ENCODE measurements at places on chromosomes 6 and 20.
A peak's percentile ranks its signal among the peaks of the same experiment; 100 is the strongest.

DNA sequence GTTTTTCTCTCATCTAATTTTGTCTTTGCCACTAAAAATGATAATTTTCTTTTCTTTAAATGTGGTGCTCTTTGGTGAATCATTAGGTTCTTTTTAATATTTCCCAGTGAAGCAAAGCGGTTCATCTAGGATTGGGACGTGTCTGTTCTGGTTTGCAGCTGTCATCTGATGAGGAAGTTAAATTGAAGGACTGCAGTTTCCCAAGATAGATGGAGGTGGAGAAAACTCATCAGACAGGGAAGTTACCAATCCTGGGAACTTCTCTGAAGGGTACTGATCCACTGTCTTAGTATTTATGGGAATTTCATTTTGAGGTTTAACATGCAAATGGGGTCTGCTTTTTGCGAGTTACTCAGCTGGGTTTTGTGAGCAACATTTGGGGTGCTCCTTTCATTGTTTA, 2.4 kb upstream of the AARS2 start:
- DNase-seq = no peak

DNA sequence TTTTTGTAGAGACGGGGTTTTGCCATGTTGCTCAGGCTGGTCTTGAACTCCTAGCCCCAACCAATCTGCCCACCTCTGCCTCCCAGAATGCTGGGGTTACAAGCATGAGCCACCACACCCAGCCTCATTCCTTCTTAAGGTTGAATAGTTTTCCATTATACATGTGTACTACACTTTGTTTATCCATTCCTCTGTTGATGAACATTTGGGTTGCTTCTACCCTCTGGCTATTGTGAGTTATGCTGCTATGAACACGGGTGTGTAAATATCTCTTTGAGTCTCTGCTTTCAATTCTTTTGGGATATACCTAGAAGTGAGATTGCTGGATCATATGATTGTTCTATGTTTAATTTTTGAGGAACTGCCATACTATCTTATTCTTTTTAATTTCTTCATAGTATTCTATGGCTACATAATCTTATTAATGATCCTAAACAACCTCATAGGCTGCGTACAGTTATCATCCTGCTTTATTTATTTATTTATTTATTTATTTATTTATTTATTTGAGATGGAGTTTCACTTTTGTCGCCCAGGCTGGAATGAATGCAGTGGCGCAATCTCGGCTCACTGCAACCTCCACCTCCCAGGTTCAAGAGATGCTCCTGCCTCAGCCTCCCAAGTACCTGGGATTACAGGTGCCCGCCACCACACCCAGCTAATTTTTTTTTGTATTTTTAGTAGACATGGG, 49.2 kb upstream of the TLDC2 start:
- no peak for DNase-seq

DNA sequence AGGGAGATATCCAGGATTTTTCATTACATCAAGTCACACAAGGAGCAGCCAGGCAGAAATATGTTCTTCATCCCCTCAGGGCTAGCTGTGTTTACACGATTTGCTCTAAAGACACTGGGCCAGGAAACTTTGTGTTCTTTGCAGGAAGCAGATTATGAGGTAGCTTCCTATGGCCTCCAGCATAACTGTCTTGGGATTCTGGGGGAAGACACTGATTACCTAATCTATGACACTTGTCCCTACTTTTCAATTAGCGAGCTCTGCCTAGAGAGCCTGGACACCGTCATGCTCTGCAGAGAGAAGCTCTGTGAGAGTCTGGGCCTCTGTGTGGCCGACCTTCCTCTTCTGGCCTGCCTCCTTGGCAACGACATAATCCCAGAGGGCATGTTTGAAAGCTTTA, 11.2 kb downstream of the FAM120B start:
- DNase-seq = no peak

DNA sequence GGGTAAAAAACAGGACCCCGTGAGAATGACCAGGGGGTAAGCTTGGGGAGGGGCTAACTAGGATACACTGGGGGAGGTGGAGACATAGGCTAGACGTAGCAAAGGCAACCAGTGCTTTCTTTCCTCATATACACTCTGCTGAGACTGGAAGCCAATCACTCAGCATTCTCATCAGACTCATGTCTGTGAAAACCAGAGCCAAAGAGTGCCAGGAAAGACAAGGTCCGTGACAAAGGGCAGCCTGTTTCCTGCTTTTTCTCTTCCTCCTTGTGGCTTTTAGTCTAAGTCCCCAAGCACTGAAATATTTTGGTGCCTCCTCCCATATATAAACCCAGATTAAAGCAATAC, 97.9 kb upstream of the NEDD9 start:
- no peak for DNase-seq

GRCh38 chr6:158476389-158476788, 83.5 kb upstream of the TMEM181 start:
- no peak for DNase-seq

DNA sequence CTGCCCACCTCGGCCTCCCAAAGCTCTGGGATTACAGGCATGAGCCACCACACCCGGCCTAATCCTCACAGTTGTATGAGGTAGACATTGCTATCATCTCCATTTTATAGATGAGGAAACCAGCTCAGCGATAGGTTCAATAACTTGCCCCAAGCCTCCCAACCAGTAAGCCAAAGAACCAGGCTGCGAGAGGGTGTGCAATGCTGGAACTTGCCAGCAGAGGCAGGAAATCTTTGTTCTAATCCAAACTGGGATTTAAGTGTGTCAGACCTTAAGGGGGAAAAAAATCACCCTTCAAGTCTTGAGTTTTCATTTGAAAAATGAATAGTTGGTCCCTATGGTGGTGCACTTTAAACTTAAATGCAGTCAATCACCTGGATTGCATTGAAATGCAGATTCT, 20.1 kb upstream of the RNGTT start:
- DNase-seq = no peak

DNA sequence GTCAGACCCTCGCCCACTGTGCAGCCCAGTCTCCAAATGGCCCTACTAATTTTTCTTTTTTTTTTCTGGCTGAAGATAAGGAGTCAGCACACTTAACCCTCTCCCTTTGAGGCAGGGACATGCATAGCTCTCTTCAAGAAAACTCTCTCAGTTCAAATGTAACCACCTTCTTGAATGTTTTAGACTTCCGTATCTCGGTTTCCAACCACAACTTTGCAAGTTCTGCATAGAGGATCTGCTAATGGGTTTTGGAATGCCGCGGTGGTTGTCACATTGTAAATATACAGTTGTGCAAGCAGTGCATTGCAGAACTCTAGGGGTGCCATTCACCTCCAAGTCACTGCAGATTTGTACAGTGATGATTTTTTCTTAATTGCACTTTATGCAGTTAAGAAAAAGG, 59.4 kb upstream of the SLC35B3 start:
- DNase-seq = no peak

DNA sequence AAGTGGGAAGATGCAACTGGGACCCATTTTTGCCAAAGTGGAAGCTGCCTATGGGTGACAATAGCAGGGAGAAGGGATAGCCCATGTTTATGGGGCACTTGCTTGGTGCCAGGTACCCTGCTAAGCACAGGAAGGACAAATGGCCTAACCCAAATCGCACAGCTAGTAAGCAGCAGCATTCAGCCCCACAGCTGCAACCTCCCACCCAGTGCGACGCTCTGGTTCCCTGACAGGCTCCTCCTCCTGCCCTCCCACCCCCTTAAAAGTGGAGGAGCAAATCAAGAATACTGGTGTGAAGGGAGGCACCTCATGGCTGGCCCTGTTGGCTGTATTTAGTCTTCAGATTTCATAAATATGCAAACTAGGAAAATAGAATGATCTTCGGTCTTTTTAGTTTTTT, 76.2 kb downstream of the RIN2 start:
- DNase-seq = no peak

GRCh38 chr6:114514170-114514569, 171.3 kb upstream of the HS3ST5 start:
- DNase-seq = no peak

DNA sequence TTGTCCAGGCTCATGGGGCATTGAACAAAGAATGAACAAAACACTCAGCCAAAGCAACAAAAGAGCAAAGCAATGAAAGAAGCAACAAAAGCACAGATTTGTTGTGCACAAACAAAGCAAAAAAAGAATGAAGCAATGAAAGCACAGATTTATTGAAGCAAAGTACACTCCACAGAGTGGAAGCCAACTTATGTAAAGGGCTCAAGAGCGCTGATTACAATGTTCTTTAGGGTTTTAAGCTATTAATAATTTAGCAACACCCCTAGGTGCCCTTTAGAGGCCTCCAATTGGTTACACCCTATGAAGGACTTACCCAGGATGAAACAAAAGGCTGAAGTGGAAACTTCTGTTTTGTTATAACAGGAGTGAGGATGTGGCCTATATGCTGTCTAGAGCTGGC, 179.2 kb upstream of the PROKR2 start:
- no peak for DNase-seq

DNA sequence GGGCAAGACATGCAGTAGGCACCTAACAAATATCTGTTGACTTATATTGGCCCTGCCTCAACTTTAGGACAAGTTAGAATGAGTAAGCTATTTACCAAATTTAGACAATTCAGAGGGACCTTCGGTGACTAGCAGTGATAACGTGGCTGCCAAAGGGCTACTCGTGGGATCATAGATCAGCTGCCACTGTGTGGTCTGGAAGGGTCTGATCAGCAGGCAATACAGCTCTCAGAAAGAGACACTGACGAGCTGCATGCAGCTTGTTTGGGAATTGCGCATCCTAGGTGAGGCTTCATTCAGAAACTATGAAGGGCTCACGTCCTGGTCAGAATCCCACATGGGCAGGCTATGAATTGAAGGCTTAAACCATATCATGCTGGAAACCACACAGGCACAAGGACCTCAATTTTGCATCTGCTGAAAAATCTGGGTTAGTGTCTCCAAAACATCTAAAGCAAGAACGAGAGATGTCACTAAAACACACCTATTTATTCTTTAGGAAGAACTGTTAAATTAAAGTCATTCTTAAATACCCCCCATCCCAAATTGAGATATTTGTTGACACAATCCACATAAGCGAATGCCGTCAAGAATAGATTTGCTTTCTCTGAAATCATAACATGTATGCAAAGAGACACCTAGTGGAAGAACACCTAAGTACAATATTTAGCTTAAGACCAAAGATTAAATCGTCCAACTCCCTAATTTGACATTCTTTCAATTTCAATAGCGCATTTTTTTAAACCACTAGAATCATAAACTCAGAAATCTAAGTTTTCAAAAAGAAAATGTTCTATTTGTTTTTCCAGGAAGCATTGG, 79.6 kb downstream of the IPCEF1 start:
- no peak for DNase-seq

DNA sequence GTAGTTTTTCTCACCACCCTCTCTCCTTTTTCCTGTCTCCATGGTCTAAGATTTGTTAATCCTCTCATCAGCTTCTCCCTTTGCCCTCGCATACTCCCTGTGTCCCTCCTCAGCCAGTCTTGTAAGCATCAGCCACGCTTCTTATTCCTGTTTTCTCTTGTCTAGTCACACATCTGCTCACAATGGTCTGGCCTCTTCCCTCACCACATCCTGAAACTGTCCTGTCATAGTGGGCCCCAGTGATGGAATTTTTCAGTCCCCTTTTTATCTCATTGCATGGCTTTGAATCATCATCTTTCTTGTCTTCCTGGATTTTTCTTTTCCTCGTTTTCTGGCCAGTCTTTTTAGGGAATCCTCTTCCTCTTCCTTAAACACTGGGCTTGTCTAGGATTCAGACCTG, 57.2 kb downstream of the GFRA4 start:
- no peak for DNase-seq

DNA sequence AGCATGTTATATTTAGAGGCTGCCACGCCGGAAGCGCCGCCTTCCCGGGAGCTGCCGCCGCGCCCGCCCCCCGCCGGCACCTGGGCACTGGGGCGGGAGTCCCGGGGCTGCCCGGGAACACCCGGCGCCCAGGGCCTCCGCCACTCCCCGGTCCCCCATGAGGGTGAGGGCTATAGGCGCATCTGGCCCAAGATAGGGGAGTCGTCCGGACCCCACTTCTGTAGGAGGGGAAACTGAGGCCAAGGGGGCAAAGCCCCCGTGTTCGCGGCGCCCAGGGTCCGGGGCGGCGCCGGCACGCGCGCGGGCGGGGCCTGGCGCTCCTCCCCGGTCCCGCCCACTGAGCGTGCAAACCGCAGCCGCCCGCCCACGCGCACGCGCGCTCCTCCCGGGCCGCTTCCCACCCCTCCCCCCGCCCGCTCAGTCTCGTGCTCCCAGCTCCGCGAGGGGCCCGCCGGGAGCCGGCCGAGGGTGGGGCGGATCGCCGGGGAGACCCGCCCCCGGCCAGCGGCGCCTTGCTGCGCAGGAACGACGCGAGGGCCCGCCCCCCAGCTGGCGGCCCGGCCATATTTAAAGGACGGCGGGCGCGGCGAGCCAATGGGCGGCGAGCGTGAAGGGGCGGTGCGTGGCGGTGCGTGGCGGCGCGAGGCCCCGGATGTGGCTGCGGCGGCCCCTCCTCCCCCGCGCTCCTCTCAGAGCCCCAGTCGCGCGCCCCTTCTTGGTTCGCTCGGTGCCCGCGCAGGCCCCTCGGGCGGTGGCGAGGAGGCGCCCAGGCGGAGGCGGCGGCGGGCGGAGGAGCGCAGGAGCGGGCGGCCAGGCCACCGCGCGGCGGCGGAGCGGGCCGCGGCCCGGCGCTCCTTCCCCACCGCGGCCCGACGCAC, at the start of gene LSM14B:
LSM14B (plus strand) TSS at position 700 of the 878 bp plus-strand sequence. CDS start 192 bp downstream, outside the sequence.
- DNase-seq = peak; percentile 88

DNA sequence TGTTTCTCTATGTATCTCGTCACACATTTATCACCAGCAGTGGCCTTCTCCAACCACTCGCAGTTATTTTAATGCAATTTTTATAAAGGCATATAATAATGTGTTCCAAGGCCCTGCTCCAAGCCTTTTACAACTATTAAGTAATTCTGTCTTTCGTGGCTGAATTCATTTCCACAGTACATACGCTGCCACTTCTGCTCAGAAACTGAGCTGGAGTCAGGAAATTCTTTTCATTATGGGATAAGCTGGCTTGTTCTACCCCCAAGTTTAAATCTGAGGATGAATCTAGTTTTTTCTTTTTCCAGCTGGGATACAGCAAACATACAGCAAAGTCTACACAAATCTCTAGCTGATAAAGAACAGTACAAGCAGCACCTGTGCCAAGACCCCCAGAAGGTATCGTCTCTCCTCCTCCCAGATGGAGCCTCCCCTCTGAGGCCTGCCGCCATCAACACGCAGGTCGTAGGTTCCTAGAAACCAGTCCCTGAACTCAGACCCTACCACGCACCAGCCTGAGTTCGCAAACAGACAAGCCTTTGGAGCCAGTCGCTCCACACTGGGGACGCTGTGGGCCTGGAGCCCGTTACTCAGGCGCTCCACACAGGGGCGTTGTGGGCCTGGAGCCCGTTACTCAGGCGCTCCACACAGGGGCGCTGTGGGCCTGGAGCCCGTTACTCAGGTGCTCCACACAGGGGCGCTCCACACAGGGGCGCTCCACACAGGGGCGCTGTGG, 263.5 kb downstream of the THBS2 start:
- DNase-seq = no peak

- no peak for DNase-seq
Observed at GRCh38 chr6:53523511-53524454, 21.1 kb downstream of the GCLC start.

- DNase-seq = no peak
Observed at GRCh38 chr20:4702562-4703280, 19.0 kb upstream of the PRND start.

GRCh38 chr20:57323034-57323433, 6.6 kb upstream of the SPO11 start:
- no peak for DNase-seq
